ENCODE measurements at places on chromosomes 6 and 20.

DNA sequence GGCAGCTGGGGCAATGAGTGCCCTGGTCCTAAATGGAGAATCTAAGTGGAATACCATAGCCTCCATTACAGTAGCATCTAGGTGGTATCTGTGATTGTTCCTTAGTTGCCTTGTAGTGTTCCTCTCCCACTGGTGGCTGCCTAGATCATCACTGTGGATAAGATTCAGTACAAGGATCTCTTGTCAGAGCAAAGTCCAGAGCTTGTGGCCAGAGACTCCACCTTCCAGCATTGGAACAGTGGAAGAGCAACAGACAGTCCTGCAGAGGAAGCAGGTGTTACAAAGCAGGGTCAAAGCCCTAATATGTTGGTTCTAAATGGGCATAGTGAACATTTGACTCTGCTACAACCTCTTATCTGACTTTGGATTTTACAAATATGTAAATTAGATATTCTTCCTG is 194.1 kb upstream of the GRIK2 start:
- DNase-seq, result no peak

GRCh38 chr20:38453941-38454340 is 18.7 kb upstream of the RALGAPB start:
- no peak for DNase-seq

DNA sequence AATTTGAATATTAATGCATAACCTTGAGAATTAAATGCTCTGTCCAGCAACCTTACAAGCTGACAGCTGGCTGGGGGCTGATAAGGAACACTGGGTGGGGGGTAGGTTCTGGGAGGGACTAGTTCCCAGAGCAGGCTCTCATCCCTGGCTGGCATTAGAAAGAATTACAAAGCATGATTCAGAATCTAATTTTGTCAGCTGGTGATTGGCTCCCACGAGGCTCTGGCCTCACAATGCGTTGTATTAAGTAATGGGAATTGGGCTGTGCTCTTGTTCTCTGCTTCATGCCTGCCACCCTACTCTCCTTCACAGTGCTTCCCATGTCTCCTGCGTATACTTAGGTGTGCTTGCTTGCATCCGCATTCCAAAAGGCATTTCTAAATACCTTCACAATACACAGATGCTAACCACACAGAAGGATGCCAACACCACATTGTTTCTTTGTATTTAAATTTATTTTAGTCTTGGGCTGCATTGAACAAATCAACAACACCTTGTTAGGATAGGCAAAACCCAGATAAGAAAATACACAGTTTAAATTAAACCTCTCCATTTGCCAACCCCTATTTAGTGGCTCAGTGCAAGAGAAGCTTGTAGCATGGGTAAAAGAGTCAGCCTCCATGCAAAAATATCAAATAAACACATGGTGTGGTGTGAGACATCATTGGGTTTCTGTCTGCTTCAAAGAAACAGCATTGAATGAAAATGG is 434.5 kb upstream of the JAG1 start:
- no peak for DNase-seq

GRCh38 chr6:52125572-52125971 is 38.2 kb upstream of the PKHD1 start:
- no peak for DNase-seq

Measured in HFF-Myc (cell line).